NCI-H1092 treated with DMSO at 0.1 percent for 48 hours (cell line): ENCODE measurements at places on chromosomes 16 and 17.

- no peak for DNase-seq
These were observed 4.9 kb downstream of the HIC1 start for GRCh38 chr17:2059547-2060384.

- DNase-seq: no peak
These were observed 3.2 kb downstream of the CD7 start for GRCh38 chr17:82314012-82314726.

DNA sequence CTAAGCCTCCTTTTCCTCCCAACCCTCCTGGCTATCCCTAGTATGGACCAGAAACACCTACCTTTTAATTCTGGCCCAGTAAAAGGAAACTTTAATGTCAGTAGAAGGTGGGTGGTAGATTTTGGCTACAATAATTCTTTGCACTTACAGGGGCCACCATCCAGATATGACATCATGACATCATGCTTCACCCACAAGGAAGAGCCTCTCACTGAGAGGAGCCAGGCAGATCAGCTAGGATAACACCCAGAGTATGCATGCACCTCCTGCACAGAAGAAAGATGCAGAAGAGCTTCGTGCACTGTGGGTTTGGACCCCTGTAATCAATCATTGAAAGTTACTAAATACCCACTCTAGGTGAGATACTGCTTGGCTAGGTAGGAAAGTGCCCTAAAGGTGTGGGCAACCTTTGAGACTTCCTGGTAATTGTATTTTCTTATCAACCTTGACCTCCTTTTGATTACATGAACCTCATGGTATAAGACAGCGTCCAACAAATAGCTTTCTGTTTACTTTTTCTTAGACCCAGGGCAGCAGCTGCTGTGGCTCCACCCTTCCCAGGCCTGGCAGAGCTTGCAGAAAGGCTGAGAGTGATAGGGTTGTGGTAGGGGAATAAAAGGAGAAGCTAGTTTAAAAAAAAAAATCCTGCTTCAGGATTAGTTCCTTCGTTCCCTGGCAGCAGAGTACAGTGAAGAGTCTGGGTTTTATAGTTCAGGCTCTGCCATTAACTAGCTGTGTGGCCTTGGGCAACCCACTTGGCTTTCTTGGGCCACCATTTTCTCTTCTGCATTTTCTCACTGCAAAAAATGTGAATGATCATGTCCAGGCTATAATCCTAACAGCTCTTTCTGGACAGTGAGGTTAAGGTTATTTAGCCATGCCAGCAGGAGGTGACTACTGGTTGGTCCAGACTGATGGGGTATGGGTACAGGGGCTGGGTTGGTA is 6.2 kb downstream of the MAP3K14 start:
- peak; percentile 65 for DNase-seq

DNA sequence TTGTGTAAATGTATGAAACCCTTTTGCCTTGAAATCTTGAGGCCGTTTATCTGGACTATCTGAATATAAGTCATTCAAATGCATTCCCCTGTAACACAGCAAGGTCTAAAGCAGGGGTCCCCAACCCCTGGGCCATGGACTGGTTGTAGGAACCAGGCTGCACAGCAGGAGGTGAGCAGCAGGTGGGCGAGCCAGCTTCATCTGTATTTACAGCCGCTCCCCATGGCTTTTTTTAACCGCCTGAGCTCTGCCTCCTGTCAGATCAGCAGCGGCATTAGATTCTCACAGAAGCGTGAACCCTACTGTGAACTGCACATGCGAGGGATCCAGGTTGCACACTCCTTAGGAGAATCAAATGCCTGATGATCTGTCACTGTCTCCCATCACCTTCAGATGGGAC is 24.1 kb downstream of the DNAH3 start:
- no peak for DNase-seq

DNA sequence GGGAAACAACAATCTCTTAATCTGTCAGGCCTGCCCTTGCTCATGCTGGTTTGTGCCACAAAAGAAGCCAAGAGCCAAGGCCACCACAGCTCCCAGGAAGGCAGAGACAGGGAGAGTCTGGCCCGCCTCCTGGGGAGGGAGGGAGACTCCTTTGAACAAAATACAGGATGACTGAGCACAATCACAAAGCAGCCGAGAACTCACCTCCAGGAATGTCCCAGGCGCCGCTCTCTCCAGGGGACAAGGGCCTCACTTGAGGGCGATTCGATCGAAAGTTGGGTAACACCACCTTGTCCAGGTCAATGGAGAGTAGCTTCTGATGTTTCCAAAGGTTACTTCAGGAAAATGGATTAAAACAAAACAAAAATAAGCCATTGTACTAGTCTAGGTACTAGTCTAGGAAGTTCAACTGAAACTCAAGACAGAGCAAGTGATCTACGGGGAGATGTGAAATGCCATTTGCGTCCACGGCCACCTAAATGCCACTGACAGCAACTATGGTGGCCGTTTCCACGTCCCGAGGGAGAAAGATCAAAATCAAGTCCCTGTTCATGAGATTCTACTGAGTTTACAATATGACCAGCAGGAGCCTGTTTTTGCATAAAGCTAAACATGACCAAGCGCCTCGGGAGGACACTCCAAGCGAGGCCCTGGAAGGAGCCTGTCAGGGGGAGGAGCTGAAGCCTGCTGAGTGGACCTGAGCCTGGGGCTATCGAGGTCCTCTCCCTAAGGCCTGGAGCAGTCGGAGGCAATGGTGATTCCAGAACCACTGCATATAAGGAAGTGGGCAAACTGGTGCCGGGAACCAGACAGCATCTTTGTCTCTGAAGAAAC is 13.4 kb upstream of the SLC38A8 start:
- DNase-seq: no peak

DNA sequence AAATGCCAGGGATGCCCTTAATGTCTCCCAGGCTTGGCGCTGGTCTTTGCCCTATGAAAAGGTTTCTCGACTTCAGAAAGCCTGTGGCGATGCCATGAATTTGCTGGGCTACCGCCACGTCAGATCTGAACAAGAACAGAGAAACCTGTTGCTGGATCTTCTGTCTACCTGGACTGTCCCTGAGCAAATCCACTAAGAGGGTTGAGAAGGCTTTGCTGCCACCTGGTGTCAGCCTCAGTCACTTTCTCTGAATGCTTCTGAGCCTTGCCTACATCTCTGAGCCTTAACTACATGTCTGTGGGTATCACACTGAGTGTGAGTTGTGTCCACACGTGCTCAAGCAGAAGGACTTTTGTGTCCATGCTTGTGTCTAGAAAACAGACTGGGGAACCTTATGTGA is 11.4 kb downstream of the CHST4 start:
- peak; percentile 49 for DNase-seq

DNA sequence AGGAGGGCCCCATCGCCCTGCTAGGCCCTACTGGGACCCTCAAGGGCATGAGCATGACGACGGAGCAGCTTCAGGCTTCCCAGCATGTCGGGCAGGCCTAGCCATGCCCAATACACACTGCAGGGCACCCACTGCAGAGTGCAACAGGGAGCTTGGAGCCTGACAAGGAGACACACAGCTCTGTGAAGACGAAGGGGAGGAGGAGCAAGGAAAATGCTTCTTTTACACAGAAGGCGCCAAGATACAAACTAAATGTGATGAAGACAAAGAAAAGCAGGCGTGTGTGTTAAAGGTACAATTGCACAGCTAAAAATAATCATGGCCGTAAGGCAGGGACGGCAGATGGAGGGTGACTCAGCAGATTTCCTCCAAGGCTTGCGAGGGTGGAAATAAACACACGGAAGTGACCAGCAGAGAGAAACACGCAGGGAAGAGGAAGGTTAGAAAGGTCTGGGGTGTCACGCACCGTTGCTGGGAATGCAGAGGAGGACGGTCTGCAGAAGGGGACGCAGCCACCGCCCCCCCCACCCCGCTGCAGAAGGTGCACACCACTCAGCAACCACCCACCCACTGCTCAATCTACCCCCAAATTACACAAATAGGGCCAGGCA is 108.5 kb downstream of the ZNF778 start:
- no peak for DNase-seq

GRCh38 chr17:66551839-66552238 is 249.4 kb downstream of the PRKCA start:
- no peak for DNase-seq

- DNase-seq: no peak
These were observed 276.9 kb downstream of the SOX9 start for GRCh38 chr17:72397687-72398086.

DNA sequence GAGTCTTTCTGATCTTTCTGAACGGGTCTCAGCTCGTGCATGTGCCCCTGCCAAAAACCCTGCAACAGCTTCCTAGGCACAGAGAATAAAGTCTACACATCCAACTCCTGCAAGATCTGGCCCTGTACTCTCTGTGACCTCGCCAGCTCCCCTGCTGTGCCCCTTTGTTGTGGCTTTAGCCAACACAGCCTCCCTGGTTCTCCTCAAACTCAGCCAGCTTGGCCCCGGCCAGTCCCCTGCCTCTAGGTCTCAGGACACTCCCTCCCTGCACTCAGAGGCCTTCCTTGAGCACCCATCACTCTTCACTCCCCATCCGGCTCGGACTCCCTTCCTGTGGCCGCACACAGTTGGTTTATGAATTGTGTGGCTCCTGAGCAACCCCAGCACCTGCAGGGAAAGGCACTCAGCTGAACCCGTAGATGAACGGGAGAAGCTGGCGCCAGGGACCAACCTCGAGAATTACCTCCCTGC is 1.4 kb downstream of the CEP131 start:
- no peak for DNase-seq

DNA sequence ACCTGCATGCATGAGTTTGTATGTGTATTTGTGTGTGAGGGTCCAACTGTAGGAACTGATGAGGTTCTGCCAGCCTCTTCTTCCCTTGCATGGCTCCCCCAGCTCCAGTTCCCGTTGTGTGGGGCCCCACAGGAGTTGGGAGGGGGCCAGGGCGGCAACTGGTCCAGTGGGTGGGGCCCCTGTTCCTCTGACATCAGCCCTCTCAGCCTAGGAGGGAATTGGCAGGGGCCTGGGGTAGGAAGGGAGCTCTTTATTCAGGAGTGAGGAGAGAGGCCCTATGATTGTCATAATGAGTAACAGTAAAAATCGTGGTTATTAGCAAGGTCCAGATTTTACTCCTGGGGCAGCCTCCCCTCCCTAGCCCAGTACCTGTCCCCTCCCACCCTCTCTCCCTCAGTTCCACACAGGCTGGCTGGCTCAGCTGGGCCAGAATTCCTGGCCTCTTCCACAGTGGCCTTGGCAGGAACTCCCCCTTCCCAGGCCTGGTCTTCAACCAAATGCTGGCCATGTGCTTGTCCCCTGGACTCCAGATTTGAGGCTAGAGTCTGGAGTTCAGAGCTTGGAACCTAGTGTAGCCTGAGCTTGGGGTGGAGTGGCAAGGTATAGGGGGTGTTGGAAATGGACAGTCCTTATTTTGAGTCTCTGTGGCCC is 18.9 kb downstream of the RARA start:
- DNase-seq: no peak

GRCh38 chr17:68570526-68570925 is 30.6 kb downstream of the FAM20A start:
- DNase-seq: no peak

DNA sequence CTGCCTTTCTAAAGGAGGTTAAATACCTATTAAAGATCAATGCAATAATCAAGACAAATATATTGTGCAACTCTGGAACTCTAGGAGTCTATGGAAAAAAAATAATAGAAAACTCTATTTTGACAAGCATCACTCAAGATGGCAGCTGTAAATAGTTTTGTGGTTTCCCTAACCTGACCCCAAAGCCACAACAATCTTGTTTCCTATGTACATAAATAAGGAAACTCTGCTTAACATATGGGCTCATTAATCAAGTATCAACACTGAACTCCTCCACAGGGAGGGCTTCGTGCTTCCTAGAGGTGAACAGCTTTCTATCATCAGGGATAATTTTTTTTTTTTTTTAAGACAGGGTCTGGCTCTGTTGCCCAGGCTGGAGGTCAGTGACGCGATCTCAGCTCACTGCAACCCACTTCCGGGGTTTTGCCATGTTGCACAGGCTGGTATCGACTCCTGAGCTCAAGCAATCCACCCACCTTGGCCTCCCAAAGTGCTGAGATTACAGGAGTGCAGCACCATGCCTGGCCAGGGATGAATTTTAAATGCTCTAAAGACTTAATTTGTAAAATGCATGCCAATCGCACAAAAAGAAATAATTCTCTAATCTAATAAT is 42.5 kb downstream of the ARHGAP17 start:
- no peak for DNase-seq
